Activated CD8-positive, alpha-beta T cell treated with anti-CD3 and anti-CD28 coated beads, Interleukin-2, amount 10 ng/mL, durations not matched to agents 7 days and 5 days (primary cell): ENCODE measurements at places on chromosomes 4 and X. TPM values are rescaled to one million over a fixed set of nuclear protein-coding genes. Genes with fewer than 3 reads are reported as not detected.

GRCh38 chrX:37686996-37687395 lies 1.4 kb downstream of the XK start:
- H3K4me3 ChIP-seq: no peak overlapping the region
- no peaks in the 10 kb centered on the region for H3K36me3 ChIP-seq
- H3K27ac ChIP-seq: no peak overlapping the region
- peaks cover 9% of the 10 kb centered on the region for H3K27me3 ChIP-seq
- peaks cover 5% of the 10 kb centered on the region for H3K4me1 ChIP-seq

DNA sequence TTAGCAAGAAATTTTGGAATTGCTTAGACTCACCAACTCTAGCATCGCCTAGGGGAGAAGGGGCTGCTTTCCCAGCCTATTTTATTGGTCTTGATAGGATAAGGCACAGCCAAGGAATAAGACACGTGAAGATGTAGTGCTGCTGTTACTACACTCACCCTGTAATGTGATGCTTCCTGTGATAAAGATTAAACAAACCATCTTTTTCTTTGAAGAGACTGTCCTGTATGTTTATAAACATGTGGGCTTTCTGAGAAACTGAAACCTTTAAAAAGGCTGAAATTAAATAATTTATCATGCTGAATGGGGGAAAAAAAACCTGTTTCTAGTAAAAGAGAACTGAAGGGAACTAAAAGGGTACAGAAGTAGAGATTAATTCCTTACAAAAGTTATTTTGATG lies 13.2 kb downstream of the TAPT1 start:
- DNase-seq: no peak
- peaks cover 51% of the 10 kb centered on the region for H3K4me1 ChIP-seq
- peak overlapping the region; percentile 44 for H3K27ac ChIP-seq

DNA sequence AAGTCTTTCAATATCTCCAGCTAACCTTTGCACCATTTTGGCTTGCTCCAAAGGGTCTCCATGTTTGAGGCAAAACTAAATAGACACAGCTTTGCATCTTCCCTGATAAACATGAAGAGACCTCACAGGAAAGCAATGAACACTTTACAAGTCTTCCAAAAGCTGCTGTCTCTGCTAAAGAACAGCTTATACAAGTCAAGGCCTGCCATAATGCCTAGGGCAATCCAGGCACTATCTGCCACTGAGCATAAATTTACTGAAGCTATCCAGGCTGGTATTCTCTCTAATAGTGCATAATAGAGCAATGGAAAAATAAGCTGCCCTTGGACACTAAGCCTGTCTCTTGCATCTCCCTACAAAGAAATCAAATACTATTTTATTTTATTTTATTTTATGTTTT lies 60.1 kb upstream of the S100G start:
- H3K36me3 ChIP-seq: peaks cover 17% of the 10 kb centered on the region
- peaks cover 24% of the 10 kb centered on the region for H3K4me1 ChIP-seq
- H3K4me3 ChIP-seq: no peak overlapping the region

GRCh38 chr4:108473163-108473720 lies 147.1 kb upstream of the RPL34 start:
- H3K27ac ChIP-seq: no peak overlapping the region
- no peaks in the 10 kb centered on the region for H3K27me3 ChIP-seq
- no peak overlapping the region for H3K4me3 ChIP-seq
- peaks cover 18% of the 10 kb centered on the region for H3K4me1 ChIP-seq
- peaks cover 1% of the 10 kb centered on the region for H3K36me3 ChIP-seq

DNA sequence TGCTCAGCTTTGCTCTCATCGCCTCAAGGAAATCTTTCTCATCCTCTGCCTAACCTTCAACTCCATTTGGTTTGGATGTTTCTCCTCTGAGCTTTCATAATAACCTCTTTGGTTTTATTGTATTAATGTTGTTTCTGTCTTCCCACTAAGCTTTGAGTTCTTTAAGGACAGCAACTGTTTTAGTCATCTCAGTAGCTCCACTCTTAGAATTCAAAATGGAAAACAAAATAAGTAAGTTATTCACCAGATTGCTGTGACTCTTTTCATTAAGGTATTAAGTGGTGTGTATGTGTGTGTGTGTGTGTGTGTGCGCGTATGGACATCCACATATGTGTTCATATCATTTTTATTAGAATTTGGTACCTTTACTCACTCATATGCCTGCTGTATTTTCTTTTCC lies 279.2 kb upstream of the BOD1L1 start:
- H3K27ac ChIP-seq: no peak overlapping the region
- H3K4me3 ChIP-seq: no peak overlapping the region
- H3K36me3 ChIP-seq: no peaks in the 10 kb centered on the region
- no peaks in the 10 kb centered on the region for H3K27me3 ChIP-seq
- DNase-seq: no peak

GRCh38 chr4:2937986-2938385 lies 25.2 kb downstream of the NOP14 start:
- peaks cover 64% of the 10 kb centered on the region for H3K4me1 ChIP-seq
- H3K4me3 ChIP-seq: no peak overlapping the region
- H3K36me3 ChIP-seq: peaks cover 63% of the 10 kb centered on the region
- H3K27ac ChIP-seq: no peak overlapping the region

- H3K27me3 ChIP-seq: peaks cover 10% of the 10 kb centered on the region
- no peak for DNase-seq
- H3K36me3 ChIP-seq: no peaks in the 10 kb centered on the region
Observed at GRCh38 chr4:84379917-84380641, 119.0 kb downstream of the NKX6-1 start.

NLRP2B gene
- total RNA-seq: not detected

GEMIN8 gene
- 16.9 TPM for total RNA-seq

GRCh38 chr4:112279882-112280315 lies 5.8 kb downstream of the TIFA start:
- H3K4me3 ChIP-seq: no peak overlapping the region
- no peak for DNase-seq
- H3K4me1 ChIP-seq: peaks cover 47% of the 10 kb centered on the region

PLRG1 gene
- 80.1 TPM for total RNA-seq

- H3K27ac ChIP-seq: no peak overlapping the region
- peak; percentile 24 for DNase-seq
- no peaks in the 10 kb centered on the region for H3K27me3 ChIP-seq
- H3K36me3 ChIP-seq: peaks cover 44% of the 10 kb centered on the region
Observed at GRCh38 chrX:63686878-63687714, 97.9 kb downstream of the ARHGEF9 start.

DUSP9 gene
- not detected for total RNA-seq

LRAT gene
- total RNA-seq: not detected

ADAM29 gene
- not detected for total RNA-seq

DNA sequence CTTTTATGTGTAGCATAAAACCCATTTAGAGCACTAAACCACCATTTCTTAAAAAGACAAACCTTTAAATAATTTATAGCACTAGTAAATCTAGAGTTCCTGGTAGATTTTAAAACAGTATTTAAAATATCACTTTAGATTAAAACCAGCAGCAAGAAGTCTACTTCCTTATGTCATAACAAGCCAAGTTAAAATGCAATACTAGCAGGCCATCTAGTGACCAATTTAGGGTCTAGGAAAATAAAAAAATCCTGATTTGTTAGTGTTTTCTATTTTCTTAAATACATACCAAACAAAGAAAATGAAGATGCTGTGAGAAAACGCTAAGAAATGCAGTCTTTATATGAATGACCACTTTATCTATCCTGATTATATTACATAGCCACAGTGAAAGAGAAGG lies 53.9 kb downstream of the PAPSS1 start:
- no peaks in the 10 kb centered on the region for H3K27me3 ChIP-seq
- H3K4me1 ChIP-seq: no peaks in the 10 kb centered on the region
- no peak overlapping the region for H3K27ac ChIP-seq
- no peak for DNase-seq
- no peak overlapping the region for H3K4me3 ChIP-seq
- peaks cover 2% of the 10 kb centered on the region for H3K36me3 ChIP-seq

CD40LG gene
- total RNA-seq: 5.1 TPM

FABP2 gene
- not detected for total RNA-seq

GRCh38 chr4:2871466-2871865 lies 27.8 kb downstream of the ADD1 start:
- H3K4me3 ChIP-seq: no peak overlapping the region
- peaks cover 25% of the 10 kb centered on the region for H3K36me3 ChIP-seq
- H3K4me1 ChIP-seq: peaks cover 41% of the 10 kb centered on the region
- no peak for DNase-seq
- H3K27ac ChIP-seq: peak overlapping the region; percentile 75
- no peaks in the 10 kb centered on the region for H3K27me3 ChIP-seq

GRCh38 chr4:82611527-82611926 lies 49.7 kb upstream of the TMEM150C start:
- H3K36me3 ChIP-seq: no peaks in the 10 kb centered on the region
- no peak overlapping the region for H3K27ac ChIP-seq
- H3K4me1 ChIP-seq: no peaks in the 10 kb centered on the region
- no peak overlapping the region for H3K4me3 ChIP-seq

- H3K27me3 ChIP-seq: no peaks in the 10 kb centered on the region
- peak; percentile 68 for DNase-seq
- H3K4me3 ChIP-seq: peak overlapping the region; percentile 82
- peak overlapping the region; percentile 91 for H3K27ac ChIP-seq
- peaks cover 3% of the 10 kb centered on the region for H3K36me3 ChIP-seq
Observed at GRCh38 chr4:2798399-2799223, 5.7 kb downstream of the SH3BP2 start.

NSG1 gene
- 15.8 TPM for total RNA-seq

GRCh38 chr4:46793036-46793435 lies 116.0 kb downstream of the COX7B2 start:
- H3K36me3 ChIP-seq: no peaks in the 10 kb centered on the region
- no peak overlapping the region for H3K4me3 ChIP-seq
- no peaks in the 10 kb centered on the region for H3K27me3 ChIP-seq
- no peak overlapping the region for H3K27ac ChIP-seq

CTSO gene
- total RNA-seq: 2.3 TPM

DNA sequence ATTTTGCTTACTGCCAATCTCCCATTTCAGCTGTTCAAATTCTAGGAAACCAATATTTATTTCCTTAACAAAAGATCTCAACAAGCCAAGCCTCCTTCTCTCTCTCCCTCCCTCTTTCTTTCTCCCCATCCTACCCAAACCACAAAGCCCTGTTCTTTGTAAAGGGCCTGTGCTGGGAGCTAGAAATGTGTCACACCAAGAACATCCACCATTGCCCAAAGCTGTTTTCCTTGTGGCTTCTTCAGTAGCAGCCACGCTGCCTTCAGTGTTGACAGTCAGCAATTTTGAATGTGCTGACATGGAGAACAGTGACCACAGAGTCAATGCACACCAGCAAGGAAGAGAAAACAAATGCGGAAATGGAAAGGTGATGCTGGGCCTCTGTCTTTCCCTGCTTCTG lies 203.0 kb downstream of the MAML3 start:
- H3K4me1 ChIP-seq: peaks cover 48% of the 10 kb centered on the region
- H3K36me3 ChIP-seq: peaks cover 14% of the 10 kb centered on the region
- H3K4me3 ChIP-seq: peak overlapping the region; percentile 29
- DNase-seq: peak; percentile 54
- peak overlapping the region; percentile 85 for H3K27ac ChIP-seq

TMPRSS11A gene
- not detected for total RNA-seq

DCAF12L1 gene
- not detected for total RNA-seq

DNA sequence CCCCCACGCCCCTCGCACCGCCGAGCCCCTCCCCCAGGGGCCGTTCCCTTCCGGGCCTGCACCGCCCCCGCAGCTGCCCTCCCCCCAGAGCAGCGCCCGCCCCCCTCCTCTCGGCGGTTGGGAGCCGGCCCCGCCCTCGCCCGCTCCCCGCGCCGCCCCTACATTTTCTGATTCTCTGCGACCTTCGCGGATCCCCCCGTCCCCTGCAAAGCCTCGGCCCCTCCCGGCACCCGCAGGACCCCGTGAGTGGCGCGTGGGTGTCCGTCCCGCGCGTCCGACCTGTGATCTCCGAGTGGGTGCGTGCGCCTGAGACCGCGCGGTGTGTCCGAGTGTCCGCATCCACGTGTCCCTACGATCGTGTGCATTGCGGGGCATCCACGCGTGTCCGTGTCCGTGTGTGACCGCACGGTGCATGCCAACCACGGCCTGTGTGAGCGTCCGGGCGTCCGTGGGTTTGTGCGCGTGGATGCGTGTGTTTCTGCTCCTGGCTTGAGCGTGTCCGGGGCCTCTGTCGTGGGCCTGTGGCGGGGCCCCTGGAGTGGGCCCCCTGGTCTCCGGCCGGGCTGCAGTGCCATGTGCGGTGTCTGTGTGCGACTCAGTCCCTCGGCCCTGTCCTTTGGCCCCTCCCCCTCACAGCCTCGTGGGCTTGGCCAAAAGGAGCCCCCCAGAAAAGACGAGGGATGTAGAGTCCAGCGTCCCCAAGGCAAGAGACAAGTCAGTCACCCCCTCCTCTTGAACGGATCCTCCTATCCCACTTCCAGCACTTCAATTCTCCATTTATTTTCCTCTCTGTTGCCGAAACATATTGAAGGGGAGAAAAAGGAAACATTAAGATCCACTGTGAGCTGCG lies 8.8 kb upstream of the NKX1-1 start:
- no peaks in the 10 kb centered on the region for H3K36me3 ChIP-seq
- DNase-seq: peak; percentile 16
- H3K4me1 ChIP-seq: no peaks in the 10 kb centered on the region

GRCh38 chr4:105630670-105631655 lies 77.5 kb downstream of the INTS12 start:
- H3K27ac ChIP-seq: no peak overlapping the region
- DNase-seq: no peak
- no peaks in the 10 kb centered on the region for H3K4me1 ChIP-seq
- no peaks in the 10 kb centered on the region for H3K36me3 ChIP-seq
- peaks cover 12% of the 10 kb centered on the region for H3K27me3 ChIP-seq
- H3K4me3 ChIP-seq: no peak overlapping the region

DNA sequence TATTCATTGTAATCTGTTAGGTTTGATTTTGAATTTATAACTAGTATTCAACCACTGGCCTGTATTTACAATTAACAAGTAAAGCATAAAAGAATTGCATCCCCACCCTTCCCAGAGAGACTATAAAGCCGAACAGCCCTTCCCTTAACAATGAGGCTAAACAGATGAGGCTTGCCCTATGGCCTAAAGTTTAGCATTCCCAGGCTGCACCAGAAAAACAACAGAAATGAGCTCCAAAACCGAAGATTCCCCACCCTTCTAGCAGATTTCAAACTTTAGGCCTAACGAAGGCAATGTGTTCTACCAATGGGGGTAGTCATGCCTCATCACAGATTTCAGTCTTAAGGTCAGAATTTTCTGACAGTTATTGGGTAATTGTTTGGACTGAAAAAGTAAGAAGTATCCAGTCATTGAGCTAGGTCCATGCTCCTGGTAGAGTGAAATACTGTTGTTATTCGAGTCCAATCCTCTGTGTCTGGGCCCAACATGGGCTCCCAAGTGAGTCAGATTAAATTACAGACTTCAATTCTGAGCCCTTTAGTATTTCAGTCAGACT lies 197.6 kb downstream of the ANTXR2 start:
- no peaks in the 10 kb centered on the region for H3K4me1 ChIP-seq
- no peaks in the 10 kb centered on the region for H3K36me3 ChIP-seq
- no peak for DNase-seq
- no peaks in the 10 kb centered on the region for H3K27me3 ChIP-seq
- no peak overlapping the region for H3K4me3 ChIP-seq
